ENCODE measurements at places on chromosomes 3 and 15. TPM values are rescaled to one million over a fixed set of nuclear protein-coding genes. Genes with fewer than 3 reads are reported as not detected.

ARPIN gene
- total RNA-seq, result 8.1 TPM

- H3K4me1 ChIP-seq, result no peaks in the 10 kb centered on the region
- H3K36me3 ChIP-seq, result no peaks in the 10 kb centered on the region
- H3K27ac ChIP-seq, result no peak overlapping the region
- no peaks in the 10 kb centered on the region for H3K27me3 ChIP-seq
- no peak overlapping the region for H3K4me3 ChIP-seq
Observed at GRCh38 chr15:31439328-31439727, 112.7 kb downstream of the KLF13 start.

DNA sequence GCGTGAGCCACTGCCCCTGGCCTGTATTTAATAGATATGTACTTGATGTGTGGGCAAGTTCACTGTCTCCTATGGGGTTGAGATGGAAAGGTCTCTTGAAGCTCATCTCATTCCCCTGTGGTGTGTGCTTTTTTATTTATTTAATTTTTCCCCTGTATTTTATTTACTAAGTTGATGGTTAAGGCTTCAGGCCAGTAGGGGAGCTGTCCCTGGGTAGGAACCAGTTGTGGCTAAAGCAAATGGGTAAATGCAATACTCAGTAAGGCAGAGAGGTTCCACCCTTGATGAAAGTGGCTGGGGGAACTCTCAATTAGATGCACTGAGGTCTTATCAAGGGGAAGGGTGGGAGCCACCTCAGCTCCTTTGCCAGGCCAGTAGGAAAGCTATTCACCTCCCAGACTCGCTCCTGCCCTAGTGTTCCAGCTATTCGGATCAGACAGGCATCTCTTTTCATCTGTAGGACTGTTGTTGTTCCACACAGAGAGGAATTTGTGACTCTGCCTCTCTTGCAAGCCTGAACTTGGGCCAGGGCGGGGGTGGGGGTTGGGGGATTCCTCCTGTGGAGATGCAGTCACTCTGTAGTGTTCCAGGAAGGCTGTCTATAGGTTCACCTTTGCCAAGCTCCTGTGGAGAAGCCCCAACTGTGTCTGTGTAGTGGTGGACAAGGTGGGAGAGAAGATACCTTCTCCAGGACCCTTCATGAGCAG, 26.1 kb downstream of the PCCB start:
- no peaks in the 10 kb centered on the region for H3K4me1 ChIP-seq
- no peak overlapping the region for H3K27ac ChIP-seq
- H3K36me3 ChIP-seq, result no peaks in the 10 kb centered on the region
- DNase-seq, result no peak
- H3K4me3 ChIP-seq, result no peak overlapping the region

GRCh38 chr3:111324645-111325044, 217.4 kb upstream of the CD96 start:
- no peak overlapping the region for H3K27ac ChIP-seq
- H3K4me3 ChIP-seq, result no peak overlapping the region
- H3K4me1 ChIP-seq, result no peaks in the 10 kb centered on the region
- no peaks in the 10 kb centered on the region for H3K36me3 ChIP-seq

- H3K27ac ChIP-seq, result no peak overlapping the region
- no peak for DNase-seq
- H3K4me3 ChIP-seq, result no peak overlapping the region
- H3K27me3 ChIP-seq, result no peaks in the 10 kb centered on the region
- no peaks in the 10 kb centered on the region for H3K4me1 ChIP-seq
- H3K36me3 ChIP-seq, result no peaks in the 10 kb centered on the region
Observed at GRCh38 chr3:16423947-16424673, 89.4 kb downstream of the RFTN1 start.

GRCh38 chr3:46981932-46982471, 2.5 kb downstream of the NBEAL2 start:
- H3K36me3 ChIP-seq, result no peaks in the 10 kb centered on the region
- no peaks in the 10 kb centered on the region for H3K27me3 ChIP-seq
- no peaks in the 10 kb centered on the region for H3K4me1 ChIP-seq
- peak; percentile 63 for DNase-seq

Measured in right lobe of liver (tissue), 6 donors.